Foreskin keratinocyte (primary cell): ENCODE measurements at places on chromosomes 11 and 22. TPM values are rescaled to one million over a fixed set of nuclear protein-coding genes. Genes with fewer than 3 reads are reported as not detected.
A peak's percentile ranks its signal among the peaks of the same experiment; 100 is the strongest.

GRCh38 chr11:115521825-115522224 lies 17.6 kb upstream of the CADM1 start:
- no peak for DNase-seq

- no peak for DNase-seq
Measured at GRCh38 chr22:24601217-24602104, 1.5 kb upstream of the GGT1 start.

- DNase-seq = no peak
Measured at GRCh38 chr11:57341250-57341808, 3.2 kb downstream of the P2RX3 start.

DNA sequence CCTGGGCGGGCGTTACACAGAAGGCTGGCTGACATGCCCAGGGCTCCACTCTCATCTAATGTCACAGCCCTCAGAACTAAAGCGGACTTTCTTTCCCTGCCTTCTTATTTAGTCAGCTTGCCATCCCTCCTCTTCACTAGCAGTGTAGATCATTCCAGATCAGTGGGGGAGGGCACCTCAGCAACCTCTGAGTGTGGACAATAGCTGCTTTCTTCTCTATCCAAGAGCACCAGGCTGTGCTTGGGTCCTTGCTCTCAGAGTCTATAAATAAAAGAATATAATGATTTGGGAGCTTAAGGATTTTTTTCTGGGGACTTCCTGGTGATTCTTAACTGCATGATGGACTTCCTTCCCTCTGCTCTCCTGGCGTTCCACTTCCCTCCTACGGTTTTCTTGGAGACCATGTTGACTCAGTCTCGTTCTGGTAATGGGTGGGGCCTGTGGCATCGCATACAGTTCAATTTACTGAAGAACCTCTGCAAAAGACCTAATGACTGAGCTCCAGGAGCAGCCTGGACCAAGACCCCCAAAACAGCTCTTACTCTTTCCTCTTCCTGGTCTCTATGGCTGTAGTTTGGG lies 2.9 kb upstream of the HMBS start:
- no peak for DNase-seq

DNA sequence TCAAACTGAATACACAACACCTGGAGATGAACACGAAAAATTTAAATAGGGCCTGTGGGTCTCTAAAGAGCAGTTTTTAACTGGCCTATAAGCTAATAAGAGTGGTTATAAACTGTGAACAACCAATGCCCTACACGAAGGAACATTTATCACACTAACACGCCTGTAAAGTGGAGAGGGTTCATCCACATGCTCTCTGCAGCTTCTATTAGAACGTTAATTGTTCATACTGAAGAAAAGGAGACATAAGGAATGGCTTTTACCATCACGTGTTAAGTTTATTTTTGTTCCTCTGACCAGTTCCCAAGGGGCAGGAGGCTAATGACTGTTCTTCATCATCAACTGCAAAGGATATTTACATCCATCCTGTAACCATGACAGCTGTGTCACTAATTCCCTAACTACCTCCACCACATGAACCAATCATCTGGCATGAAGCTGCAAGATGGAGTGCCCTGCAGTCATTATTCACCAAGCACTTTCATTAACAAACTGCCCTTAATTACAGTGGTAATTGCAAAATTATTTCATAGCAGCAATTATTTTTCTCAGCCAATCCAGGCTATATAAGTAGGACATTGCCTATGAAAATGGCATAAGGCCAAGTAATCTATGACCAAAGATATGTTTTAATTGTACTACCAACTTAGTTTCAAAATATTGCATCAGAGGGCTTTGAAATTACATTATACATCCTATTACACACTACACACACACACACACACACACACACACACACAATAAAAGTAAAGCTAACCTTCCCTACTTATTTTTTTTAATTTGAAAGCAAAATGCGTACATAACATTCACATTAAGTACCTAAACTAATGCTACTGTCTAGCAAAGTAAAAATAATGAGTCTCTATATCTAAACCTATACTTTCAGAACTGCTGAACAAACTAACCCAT lies 186.7 kb downstream of the CADM1 start:
- DNase-seq = no peak

DNA sequence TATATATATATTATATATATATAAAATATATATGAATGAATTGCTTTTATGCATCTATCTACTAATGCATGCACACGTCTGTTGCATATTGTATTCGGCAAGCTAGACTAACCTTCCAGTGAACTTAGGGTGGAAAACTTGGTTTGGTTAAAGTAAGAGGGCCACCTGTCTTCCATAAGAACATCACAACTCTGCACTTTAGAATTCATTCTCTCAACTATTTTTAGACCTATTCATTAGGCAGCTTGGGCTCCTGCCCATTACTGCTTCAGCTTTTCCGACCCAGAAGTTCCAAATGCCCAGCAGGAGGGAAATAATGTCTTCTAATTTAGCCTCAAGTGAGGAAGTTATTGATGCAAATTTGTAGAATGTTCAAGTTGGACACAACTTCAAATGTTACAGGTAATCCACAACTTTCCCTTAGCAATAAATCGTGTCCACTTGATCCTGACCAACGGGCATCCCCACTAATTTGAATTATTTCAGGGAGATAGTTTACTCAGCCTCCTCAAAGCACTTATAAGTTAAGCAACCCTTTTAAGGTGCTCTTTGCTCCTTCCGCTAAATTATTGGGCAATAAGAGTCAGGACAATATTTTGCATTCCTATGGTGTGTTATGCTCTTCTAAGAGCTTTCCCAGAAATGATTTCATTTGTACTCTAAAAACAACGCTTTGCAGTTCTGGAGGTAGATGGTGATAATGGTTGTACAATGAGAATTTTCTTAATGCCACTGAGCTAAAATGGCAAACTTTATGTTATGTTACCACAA lies 132.3 kb downstream of the OPCML start:
- no peak for DNase-seq

NCAM1 gene
- 0.02 and 0.03 TPM in 2 replicates for polyA plus RNA-seq

- DNase-seq = no peak
Measured at GRCh38 chr22:41560095-41560471, 727 bp upstream of the CSDC2 start.

DNA sequence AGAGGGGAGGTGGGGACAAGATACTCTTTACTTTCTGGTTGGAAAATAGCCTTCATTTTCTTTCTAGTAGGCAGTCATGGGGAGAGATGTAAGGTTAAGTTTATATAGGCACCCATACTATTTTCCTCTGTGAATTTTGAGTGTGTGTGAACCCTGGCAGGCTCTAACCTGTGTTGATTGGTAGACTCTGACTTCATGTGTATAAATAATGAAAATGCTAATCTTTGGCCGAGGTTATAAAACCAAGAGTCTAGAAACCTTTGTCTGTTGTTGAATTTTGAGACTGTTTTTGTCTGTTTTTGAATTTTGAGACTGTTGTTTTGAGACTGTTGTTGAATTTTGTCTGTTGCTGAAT lies 14.0 kb downstream of the TRIM44 start:
- DNase-seq = no peak

ACER3 gene
- polyA plus RNA-seq = 9.8 and 14.7 TPM in 2 replicates

GRCh38 chr11:111472228-111472627 lies 40.0 kb downstream of the BTG4 start:
- peak; percentile 49 for DNase-seq

TMEM45B gene
- 0.46 and 0.59 TPM in 2 replicates for polyA plus RNA-seq

ZDHHC8 gene
- polyA plus RNA-seq = 34.4 and 41.0 TPM in 2 replicates

GRCh38 chr22:28985581-28986290 lies 75.9 kb downstream of the C22orf31 start:
- DNase-seq = no peak

YAP1 gene
- polyA plus RNA-seq = 29.6 and 36.0 TPM in 2 replicates

DNA sequence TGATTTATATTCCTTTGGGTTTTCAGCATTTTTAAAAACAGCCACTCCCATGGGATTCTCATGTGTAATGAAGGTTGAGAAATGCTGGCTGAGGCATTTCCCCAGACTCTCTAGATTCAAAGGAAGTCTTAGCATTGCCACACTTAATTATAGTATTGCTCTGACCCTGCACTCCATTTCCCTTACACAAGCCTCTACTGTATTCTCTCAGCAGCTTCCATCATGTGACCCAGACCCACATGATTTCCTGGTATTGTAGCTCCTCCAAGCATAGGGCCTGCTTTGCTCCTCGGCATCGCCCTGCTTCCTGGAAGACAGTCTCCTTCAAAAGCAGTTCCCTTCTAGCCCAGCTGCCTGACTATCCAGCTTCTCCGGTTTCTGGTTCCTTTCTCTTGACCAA lies 261.5 kb downstream of the LARGE1 start:
- DNase-seq = no peak

GRCh38 chr22:44735518-44736428 lies 16.6 kb upstream of the ARHGAP8 start:
- no peak for DNase-seq

C22orf39 gene
- polyA plus RNA-seq = 14.8 and 15.1 TPM in 2 replicates

DNA sequence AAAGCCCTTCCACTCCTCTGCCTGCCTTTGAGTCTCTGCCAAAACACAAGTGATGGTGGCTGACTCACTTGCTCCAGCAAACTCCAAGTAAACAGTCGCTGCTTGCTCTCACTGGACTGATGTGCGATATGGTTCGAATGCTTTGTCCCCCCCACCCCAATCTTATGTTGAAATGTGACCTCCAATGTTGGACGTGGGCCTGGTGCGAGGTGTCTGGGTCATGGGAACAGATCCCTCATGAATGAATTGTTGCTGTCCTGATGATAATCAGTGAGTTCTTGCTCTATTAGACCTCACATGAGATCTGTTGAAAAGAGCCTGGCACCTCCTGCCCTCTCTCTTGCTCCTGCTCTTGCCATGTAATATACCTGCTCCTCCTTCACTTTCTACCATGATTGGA lies 747.9 kb downstream of the OPCML start:
- DNase-seq = peak; percentile 11

CDC45 gene
- 37.8 and 43.1 TPM in 2 replicates for polyA plus RNA-seq

USP2 gene
- 0.26 and 0.45 TPM in 2 replicates for polyA plus RNA-seq

DNA sequence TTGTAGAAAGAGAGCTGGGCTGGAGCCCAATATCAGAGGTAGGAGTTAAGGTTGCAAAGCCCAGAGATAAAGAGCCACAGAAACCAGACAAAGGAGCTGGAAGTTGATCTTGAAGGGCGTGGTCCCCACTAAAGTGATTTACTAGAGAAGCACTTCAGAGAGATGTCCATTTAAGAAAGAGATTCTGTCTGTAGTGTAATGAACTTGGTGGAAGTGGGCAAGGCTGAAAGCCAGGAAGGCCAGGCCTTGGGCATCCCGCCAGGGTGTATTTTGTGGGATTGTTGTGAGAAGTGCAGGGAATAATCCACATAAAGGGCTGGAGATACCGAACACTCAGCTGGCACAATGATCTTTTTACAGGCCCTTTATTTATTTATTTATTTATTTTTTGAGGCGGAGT lies 1398.8 kb downstream of the TBC1D22A start:
- DNase-seq = no peak

GRCh38 chr22:28381429-28382167 lies 298.0 kb downstream of the TTC28 start:
- DNase-seq = no peak

DNA sequence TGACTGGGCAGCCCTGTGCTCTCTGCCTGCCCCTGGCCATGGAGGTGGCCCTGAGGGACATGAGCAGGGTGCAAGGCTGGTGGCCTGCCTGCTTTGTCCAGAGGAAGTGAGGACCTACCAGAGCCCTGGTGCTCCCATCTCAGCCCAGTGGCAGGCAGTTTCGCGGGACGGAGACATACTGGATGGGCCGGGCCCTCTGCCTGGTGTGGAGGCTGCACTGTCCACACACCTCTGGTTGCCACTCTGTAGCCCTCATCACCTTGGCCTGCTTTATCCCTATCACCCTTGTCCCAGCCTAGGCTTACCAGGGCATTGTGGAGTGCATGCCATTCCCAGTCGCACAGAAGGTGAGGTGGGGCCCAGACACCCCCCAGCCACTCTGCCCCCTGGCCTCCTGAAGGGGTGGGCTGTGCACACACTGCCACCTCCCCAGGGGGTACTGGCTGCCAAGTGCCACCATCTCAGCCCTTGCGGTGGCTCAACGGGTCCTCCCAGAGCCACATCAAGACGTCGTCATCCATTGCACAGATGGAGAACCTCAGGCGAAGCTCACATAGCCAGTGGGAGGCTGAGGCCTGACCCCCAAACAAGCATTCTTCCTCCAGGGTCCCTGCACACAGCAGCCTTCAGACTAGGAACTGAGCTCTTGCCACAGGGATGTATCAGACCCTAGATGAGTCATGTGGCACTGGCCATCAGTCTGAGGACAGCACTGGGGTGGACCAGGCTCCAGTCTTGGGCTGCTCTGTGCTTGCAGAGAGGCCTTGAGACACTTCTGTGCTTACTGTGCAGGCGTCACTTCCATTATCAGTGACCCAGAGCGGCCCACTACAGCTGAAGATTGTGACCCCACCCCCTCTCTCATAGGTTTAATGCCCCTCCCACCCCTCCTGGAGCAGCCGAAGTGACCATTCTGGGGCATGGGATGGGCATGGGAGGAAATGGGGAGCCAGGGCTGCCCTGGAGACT lies 176.1 kb downstream of the IGLL1 start:
- DNase-seq = no peak

- no peak for DNase-seq
Measured at GRCh38 chr11:6646071-6646470, 9.5 kb downstream of the DCHS1 start.

DNA sequence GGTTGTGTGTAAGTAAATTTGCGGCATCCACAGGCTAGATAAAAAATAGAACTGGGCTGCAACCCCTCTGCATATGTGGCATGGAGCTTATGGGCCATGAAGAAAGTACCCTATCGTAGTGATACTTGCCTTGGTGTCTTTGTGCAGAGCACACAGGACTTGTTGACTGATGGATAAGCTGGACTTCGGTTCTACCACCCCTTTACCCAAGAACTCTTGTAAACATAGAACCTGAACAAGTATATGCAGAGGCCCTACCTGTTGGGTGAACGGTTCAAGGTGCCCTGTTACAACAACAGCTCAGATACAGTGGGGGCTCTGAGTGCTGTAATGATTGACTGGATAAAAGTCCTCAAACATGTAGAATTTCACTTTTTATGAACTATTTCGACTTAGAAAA lies 3.0 kb upstream of the LGR4 start:
- no peak for DNase-seq

DNA sequence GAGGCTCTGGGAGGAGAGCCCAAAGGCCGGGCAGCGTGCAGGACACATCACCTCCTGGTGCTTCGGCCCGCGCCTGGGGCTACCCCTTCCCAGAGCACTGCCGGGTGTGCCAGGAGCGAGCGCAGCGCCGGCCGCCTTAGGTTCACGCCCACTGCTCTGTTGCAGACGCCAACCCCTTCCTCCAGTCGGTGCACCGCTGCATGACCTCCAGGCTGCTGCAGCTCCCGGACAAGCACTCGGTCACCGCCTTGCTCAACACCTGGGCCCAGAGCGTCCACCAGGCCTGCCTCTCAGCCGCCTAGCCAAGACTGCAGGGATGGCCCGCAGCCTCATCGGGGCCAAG lies 79.0 kb downstream of the MED15 start:
- no peak for DNase-seq

GRCh38 chr11:62435846-62436660 lies 17.2 kb downstream of the SCGB1A1 start:
- DNase-seq = no peak
